ENCODE measurements at places on chromosomes 13 and 19.
A peak's percentile ranks its signal among the peaks of the same experiment; 100 is the strongest.

GRCh38 chr13:71522941-71523526 lies 344.0 kb downstream of the DACH1 start:
- no peak for DNase-seq

GRCh38 chr13:114268344-114269280 lies 12.8 kb upstream of the UPF3A start:
- no peak for DNase-seq

- no peak for DNase-seq
Measured at GRCh38 chr13:81770868-81771505, 1430.1 kb upstream of the SPRY2 start.

DNA sequence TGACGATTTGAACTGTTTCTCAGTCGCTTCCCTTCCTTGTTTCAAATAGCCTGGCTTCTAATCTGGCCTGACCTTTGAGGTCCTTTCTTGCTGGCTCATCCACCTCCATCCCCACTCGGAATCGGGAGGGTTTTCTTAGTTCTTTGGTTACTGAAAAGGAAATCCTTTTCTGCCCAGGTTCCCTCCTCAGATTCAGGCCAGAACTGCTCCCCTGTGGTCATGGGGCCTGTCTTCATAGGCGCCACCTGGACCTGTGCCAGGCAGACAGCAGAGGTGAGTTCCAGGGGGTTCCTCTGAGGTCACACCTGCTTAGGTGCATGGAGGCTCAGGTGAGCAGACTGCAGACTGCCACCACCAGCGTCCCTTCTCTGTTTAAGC lies 62.4 kb downstream of the AKAP11 start:
- DNase-seq, result no peak

- DNase-seq, result peak; percentile 19
Measured at GRCh38 chr13:25375727-25376358, 4.1 kb downstream of the ATP8A2 start.

DNA sequence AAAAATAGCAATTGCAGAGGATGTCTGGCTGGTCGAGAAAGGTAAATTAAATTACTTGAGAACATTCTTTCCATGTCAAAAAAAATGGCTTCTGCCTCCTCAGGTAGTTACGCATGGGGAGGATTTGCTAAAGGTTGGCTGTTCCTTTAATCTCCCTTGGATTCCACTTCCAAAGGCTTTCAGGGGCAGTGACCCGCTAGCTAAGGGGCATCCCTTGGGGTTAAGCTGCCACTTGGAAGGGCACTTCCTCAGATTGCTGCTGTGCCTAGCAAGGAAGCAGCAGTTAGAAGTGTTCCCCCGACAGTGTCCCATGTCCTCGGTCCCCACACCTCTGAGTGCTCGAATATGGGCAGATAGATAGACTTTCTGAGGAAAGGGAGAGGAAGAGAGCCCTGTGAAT lies 108.5 kb downstream of the RGCC start:
- no peak for DNase-seq

DNA sequence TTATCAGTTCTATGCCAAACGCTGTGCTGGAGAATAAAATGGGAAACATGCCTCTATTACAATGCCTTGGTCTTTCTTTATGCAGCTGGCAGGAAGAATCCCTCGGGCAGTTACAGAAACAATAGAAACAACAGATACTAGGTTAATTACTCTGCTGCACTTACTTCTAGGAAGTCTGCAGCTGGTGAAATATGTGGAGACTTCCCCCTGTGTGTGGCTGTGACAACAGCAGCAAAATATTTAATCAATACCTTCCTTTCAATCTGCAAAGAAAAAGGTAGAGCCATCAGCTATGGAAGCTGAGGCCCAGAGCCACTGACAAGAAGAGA lies 9.9 kb downstream of the STOML3 start:
- DNase-seq, result no peak

GRCh38 chr13:65505941-65506340 lies 1724.2 kb downstream of the PCDH9 start:
- DNase-seq, result no peak
